ENCODE measurements at places on chromosomes 13 and 19.

DNA sequence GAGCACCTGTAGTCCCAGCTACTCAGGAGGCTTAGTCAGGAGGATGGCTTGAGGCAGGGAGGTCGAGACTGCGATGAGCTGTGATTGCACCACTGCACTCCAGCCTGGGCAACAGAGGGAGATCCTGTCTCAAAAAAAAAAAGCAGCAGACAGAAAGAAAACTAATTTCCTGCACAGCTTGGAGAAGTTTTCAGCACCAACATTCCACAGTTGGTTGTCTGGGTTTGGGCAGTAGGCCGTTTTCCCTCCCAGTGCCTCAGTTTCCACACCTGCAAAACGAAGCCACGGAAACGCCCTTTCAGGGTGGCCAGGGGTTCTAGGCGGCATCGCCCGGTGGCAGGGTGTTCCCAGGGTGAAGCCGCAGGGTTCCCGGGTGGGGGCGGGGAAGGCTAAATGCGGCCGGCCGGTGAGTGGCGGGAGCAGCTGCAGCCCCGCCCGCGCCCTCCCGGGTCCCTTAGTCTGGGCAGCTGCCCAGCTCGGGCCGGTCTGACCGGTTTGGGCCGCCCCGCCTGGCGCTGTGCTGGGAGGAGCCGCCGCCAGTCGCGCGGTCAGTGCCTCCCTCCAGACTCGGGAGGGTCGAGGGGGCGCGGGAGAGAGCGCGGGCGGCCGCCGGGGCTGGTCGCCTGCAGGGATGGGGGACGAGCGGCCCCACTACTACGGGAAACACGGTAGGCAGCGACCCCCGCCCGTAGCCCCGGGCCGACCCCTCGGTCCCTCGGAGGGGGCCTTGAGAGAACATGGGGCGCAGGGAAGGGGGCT lies at the start of gene SLC44A2:
Gene SLC44A2, plus strand, starts transcription at position 551 of the 759 bp plus-strand sequence. Its CDS starts 81 bp downstream, at position 632.
- DNase-seq = no peak

DNA sequence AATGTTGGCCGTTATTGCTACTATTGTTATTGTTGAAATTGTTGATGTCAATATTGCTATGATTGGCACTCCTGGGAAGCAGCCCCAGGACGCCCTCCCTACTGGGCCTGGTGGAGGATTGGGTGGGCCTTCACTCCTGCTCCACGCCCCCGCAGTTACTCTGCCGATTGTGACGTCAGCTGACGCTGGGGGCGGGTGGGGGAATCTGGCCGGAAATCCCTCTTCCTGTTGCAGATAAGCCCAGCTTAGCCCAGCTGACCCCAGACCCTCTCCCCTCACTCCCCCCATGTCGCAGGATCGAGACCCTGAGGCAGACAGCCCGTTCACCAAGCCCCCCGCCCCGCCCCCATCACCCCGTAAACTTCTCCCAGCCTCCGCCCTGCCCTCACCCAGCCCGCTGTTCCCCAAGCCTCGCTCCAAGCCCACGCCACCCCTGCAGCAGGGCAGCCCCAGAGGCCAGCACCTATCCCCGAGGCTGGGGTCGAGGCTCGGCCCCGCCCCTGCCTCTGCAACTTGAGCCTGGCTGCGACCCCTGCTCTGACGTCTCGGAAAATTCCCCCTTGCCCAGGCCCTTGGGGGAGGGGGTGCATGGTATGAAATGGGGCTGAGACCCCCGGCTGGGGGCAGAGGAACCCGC lies at the start of gene ETV2:
Gene ETV2, plus strand, starts transcription at position 231 of the 637 bp plus-strand sequence. CDS start 716 bp downstream, outside the sequence.
- DNase-seq = no peak

DNA sequence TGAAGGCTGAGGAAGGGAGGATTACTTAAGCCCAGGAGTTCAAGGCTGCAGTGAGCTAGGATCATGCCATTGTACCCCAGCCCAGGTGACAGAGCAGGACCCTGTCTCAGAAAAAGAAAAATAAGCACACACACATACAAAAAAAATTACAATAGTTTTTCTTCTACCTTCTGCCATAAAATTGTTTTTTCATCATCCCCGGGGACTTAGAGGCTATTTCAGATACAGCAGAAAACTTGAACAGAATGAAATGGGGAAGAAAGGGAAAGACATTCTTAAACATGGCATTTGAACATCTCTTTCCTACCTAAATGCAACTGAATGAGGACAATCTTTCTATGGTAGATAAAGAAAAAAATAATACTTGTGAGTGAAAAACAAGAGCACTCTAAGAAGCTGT lies 109.1 kb downstream of the KCTD12 start:
- DNase-seq = no peak

- no peak for DNase-seq
Measured at GRCh38 chr19:38908911-38909310, 3.1 kb downstream of the CCER2 start.

DNA sequence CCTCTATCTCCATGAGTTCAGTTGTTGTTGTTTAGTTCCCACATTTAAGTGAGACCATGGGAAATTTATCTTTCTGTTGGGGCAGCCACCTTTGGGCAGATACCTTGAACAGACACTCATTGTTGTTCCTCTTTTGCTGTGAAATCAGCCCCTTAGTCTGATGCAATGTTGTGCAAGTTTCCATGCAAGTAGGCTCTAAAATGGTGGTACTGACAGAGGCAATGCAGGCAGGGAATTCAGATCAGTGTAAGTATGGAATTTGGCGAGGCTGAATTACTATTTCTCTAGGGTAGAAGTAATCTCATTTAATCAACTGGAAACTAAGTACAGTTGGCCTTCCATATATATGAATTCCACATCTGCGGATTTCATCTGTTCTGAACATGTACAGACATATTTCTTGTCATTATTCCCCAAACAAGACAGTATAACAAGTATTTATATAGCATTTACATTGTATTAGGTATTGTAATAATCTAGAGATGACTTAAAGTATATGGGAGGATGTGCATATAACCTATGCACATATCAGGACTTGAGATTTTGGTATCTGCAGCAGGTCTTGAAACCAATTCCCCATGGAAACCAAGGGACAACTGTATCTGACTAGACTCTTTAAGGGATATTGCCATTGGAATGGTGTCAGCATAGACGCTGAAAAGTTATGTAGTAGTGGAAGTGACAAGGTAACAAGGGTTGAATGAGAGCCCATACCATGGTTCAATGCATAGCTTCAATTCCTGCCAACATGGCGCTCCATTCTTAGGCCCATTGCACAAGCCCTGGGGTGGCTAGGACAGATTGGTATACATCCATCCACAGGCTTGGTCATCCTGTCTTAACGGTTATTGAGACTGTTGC lies 281.5 kb upstream of the HTR2A start:
- no peak for DNase-seq

DNA sequence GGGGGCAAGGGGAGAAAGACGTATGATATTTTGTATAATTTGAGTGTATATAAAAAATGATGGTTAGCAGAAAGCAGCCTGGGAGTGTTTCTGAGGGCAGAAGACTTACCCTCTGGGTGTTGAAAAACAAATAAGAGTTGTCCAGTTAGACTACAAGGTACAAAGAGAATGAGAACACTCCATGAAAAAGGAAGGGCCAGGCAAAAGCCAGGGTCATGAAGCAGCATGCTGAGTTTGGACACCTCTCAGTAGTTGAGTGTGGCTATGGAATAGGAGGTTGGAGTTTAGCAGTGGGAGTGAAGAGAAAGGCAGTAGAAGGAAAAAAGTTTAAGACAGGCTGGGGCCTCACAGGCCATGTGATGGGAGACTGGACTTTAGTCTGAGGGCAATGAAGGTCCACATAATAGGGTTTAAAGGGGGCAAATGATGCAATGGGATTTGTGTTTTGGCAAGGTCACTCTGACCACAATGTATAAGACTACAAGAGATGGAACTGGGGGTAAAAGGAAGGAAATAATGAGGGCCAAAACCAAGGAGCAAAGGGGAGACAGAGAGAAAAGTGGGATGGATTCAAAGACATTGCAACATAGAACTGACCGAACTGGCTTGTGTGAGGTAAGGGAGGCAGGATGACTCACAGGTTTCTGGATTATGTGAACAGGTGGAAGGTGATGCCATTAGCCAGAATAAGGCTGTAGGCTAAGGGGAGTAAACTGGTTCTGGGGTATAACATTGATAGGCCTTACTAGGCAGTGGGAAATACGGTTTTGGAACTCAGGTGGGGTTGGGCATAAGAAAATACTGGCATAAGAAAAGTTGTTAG lies 76.6 kb downstream of the SERP2 start:
- no peak for DNase-seq

GRCh38 chr19:45717983-45718650 lies 12.6 kb downstream of the FBXO46 start:
- no peak for DNase-seq

GRCh38 chr13:60112771-60113170 lies 51.0 kb downstream of the DIAPH3 start:
- no peak for DNase-seq
